Liver (tissue), 10 donors: ENCODE measurements at places on chromosomes 2 and 18. TPM values are rescaled to one million over a fixed set of nuclear protein-coding genes. Genes with fewer than 3 reads are reported as not detected.

The NEU2 gene
- total RNA-seq = not detected

The GALNT3 gene
- total RNA-seq = 2.3 TPM

The RAX gene
- total RNA-seq = not detected

The DUSP19 gene
- total RNA-seq = 2.2 TPM

The ERFE gene
- total RNA-seq = 14.0 TPM

The RNU2-63P gene
- total RNA-seq = not detected

The ERCC3 gene
- 19.7 TPM for total RNA-seq

GRCh38 chr18:58268849-58269248 lies 224.8 kb downstream of the NEDD4L start:
- no peak for DNase-seq

- no peak for DNase-seq
These were observed 753.5 kb upstream of the PKDCC start for GRCh38 chr2:41294331-41294730.

- DNase-seq = no peak
These were observed 312.4 kb downstream of the MTX2 start for GRCh38 chr2:176581557-176582165.

- DNase-seq = peak; percentile 56
These were observed 1.2 kb upstream of the BCL11A start for GRCh38 chr2:60554646-60555065.

DNA sequence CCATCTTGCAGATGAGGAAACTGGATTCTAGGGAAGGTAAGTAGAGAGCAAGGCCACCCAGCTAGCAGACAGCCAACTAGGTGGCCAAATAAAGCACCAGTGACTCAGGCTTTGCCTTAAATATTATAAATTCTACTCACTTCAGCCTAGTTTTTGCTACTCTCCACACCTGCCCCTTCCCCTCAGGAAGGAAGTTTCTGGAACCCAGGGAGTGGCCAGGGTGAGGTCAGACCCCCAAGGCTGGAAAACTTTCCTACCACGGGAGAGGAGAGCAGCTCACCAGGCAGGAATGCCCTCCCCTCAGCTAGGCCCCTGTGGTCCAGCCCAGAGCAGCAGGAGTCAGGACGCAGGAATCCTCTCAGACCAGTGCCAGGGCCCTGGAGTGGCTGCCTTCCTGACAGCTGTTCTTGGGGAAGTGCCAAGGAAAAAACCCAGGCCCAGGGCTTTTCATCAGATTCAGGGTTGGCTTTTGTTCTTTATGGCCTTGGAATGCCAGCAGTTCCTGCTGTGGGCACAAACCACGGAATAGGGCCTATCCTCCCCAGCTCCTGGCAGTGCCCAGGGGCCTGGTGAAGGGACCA lies 5.1 kb upstream of the PAX8 start:
- no peak for DNase-seq

GRCh38 chr2:233469261-233470010 lies 97.1 kb downstream of the USP40 start:
- DNase-seq = no peak

GRCh38 chr2:138760676-138761075 lies 19.5 kb downstream of the NXPH2 start:
- no peak for DNase-seq

DNA sequence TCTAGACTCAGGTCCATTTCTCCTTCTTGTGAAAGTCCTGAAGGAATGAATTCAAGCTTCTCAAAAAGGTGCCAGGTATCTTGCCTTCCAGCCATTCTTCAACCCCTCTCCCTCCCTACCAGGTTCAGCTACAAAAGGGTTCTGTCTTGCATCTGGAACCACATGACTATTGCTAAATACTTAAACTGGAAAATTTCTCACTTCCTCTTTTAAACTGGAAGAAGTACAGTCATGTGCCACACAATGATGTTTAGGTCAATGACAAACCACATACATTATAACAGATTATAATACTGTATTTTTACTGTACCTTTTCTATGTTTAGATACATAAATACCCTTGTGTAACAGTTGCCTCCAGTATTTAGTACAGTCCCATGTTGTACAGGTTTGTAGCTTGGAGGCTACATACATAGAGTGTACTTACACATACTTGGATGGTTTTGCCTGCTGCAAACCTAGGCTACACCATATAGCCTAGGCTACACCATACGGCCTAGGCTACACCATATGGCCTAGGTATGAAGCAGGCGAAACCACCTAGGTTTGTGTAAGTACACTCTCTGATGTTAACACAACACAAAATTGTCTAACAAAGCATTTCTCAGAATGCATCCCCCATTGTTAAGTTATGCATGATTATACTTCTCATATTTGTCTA lies 142.0 kb upstream of the DNMT3A start:
- DNase-seq = no peak

DNA sequence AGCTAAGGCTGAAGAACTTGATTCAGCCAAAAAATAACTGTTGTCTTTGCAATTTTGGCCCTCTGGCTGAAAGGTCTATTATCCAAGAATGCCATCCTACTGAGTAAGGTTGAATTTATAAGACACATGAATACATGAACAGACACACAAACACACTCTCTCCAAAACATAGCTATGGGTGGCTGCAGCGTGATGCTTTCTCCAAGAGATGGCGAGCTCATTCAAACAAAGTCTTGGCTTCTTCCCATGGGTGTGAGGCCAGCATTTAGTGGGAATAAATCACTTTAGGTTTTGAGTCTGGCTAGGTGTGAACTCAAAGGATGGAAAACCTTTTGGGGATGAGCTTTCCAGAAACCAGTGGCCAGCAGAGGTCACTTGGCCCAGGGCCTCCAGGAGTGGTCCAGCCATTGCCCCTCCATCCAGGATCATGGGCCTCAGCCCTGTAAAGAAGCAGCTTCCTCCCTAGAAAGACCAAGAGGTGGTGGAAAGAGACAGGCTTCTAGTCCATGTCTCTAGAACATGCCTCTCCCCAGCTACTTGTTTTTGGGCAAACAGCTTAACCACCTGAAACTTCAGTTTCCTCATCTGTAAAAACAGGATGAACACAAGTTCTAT lies 11.0 kb upstream of the OSR1 start:
- no peak for DNase-seq

DNA sequence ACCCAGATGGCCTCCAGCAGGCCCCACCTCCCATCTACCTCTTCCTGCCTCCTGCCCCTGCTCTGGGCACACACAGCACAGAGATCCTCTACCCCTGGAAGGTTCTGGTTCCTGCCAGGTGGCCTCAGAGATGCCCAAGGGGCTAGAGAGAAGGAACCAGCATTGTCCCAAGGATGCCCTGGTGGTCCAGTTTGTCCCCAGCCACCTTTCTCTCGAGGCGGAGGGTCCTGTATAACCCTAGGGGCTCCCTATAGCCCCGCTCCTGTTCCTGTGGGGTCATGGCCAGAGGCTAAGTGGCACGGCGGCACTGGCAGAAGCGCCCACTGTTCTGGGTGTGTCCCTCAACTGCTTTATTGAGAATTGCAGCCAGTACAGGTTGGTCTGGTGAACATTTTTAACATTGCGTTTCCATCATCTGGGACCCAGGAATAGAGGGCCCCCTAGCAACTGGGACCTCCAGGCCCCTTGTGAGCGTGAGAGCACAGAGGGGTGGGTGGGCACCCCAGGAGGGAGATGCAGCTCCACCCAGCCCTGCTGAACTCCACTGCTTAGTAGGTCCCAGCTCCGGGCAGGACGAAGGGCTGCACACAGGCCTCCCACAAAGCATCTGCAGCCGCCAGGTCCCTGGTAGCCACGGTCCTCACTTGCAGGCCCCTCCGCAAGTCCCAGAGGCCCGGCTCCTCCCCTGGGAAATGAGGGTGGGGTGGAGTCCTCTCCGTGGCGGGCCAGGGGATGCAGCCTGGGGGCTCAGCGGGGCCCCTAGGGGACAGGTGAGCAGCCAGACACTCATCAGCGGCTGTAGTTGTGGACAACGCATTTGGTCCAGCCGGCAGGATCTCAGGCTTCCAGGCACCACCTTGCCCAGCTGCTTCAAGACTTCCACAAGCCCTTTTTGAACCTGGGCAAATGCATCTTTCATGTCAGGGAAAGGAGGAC lies 33.1 kb downstream of the GPC1 start:
- DNase-seq = no peak

- no peak for DNase-seq
These were observed 19.3 kb downstream of the FEZ2 start for GRCh38 chr2:36578343-36579296.

- DNase-seq = no peak
These were observed 655.2 kb downstream of the EPHA4 start for GRCh38 chr2:220916931-220917330.

GRCh38 chr2:98713332-98714015 lies 17.5 kb downstream of the MGAT4A start:
- DNase-seq = no peak

- DNase-seq = no peak
These were observed 321.8 kb downstream of the ZEB2 start for GRCh38 chr2:144198116-144198515.

DNA sequence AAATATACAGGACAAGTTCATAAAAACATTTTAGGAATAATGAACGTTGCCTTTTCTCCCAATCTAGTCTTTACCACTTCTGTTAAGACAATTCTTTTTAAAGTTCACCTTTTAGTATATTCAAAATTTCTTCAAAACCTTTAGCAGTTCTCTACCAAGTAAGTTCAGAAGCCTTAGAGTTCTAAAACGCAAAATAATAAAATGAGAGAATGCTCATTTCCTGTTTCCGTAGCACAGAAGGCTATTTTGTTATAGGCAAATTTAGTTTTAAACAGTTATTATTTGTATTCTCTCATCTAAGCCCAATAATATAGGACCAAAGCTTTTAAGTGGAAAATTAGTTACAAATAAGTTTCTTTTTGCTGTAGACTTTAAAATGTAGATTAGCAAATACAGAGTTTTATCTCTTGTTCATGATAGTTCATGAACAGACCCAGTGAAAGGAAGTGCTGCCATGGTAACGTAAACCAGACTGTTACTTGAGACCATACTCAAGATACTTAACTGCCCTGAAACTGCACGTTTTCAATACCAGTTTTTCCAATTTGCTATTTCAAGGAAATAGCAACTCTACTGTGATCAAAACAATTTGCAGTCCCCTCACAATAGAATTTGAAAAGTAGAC lies 173.1 kb upstream of the STON1 start:
- DNase-seq = no peak

DNA sequence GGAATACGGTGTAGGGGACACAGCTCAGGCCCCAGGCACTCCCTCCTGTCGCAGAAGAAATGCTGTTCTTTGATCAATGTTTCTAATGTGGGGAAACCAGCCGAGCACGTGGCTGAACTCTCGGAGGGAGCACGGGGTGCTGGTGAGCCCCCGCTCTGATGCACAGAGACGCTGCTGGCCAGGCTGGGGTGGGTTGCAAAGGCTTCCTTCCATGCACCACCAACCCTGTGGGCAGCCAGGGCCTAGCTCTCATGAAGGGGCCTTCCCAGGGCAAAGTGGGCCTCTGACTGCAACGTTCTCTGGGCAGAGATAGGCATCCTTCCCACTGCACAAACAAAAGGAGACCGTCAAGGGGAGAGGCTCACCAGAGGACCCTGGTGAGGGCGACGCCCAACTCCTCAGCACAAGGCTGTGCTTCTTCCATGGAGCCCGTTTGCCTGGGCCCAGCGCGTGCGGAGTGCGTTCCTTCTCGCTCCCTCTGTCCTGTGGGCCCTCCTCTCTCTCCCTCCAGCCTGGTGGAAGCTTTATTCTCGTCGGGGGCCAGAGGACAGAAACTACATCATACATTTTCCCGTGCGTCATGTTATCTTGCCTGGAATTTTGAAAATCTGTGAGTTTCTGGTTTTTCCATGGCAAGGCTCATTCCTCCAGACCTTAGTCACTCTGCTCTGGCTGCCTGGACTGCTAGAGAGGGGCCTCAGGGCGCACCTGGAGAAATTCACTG lies 61.1 kb upstream of the SP3 start:
- no peak for DNase-seq

DNA sequence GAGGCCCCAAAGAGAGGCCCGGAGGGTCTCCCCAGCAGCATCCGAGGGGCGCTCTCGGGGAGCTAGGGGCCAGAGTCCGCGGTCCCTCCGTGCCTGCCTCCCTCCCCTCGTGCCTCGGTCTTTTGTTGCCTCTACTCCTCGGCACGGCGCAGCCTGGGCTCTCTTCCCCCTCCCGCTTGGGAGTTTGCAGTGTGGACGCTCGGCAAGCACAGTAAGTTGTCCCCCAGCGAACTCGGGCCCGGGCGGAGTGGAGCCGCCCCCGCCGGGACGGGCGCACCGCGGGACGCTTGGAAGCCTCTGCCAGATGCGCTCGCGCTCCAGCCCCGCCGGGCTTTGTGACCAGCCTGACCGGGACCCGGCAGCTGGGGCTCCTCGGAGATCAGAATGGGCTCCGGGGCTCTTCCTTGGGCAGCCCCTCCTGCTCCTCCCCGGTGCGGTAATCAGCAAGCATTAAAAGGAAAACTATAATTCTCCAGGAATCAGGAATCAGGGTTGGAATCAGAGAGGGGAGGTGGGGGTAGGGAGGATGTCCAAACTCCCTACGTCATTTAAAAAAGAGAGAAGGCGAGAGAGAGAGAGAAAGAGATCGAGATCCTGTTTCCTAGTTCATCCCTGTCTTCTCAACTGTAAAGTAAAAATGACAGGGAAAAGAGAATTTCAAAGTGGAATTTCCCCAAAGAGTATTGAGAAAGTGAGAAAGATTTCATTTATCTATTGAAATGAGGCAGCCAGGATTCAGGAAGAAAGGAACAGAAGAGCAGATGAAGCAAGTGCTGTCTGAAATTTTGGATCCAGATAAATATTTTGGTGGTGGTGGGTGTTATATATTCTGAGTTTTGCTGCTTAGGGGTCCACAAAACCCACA lies 786 bp upstream of the TMEM200C start:
- DNase-seq = no peak

DNA sequence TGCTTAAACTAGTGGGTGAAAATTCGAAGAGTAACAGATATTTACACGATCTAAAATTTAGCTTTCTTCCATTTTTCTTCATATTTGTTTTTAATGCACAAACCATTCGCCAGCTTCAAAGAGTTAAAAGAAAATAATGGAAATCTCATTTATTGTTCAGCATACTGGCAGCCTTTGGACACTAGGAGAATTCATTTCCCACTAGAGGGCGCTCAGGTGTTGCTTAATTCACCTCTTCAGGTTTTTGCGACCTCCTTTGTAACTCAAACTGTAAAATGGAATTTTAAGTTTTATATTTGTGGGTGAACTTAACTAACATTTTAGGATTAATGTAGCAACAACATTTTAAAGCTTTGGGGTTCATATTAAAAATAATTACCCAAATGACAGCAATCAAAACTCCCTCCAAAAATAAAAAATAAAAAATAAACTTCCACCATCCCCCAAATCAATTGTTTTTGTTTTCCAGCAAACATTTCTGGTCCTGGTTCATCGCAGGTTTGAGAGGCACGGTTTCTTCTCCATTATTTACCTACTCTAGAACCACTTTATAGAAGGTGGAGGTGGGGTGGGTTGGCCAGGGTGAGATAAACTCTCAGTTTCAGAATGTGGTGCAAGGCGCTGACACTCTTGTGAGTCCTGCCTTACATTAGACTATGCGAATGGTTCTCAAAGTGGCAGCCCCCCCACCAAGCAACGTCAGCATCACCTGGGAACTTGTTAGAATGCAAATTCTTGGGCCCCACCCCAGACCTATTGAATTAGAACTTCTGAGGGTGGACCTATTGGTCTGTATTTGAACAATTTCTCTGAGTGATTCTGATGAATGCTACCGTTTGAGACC lies 24.7 kb upstream of the PNPT1 start:
- DNase-seq = peak; percentile 39
